CD4-positive, alpha-beta T cell (primary cell): ENCODE measurements at places on chromosomes 1 and 21.
A peak's percentile ranks its signal among the peaks of the same experiment; 100 is the strongest.

- DNase-seq: no peak
Measured at GRCh38 chr1:93919780-93920179, 10.6 kb upstream of the GCLM start.

DNA sequence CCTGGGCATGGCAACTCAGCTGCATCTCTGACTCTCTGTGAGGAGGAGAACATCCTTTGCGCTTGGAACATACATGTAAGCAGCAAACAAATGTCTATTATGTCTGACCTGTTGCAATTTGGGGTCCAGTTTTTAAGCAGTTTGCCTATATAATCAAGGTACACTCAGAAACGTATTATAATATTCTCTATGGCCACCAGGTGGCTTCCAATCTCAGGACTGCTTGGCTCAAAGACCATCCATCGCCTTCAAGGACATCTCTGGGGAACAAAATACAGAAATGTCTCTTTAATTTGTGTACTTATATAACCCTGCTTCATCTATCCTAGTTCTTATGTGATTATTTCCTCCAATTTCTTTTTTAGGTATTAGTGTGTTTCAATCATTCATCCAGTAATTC, 227.2 kb downstream of the OLFM3 start:
- DNase-seq: no peak

DNA sequence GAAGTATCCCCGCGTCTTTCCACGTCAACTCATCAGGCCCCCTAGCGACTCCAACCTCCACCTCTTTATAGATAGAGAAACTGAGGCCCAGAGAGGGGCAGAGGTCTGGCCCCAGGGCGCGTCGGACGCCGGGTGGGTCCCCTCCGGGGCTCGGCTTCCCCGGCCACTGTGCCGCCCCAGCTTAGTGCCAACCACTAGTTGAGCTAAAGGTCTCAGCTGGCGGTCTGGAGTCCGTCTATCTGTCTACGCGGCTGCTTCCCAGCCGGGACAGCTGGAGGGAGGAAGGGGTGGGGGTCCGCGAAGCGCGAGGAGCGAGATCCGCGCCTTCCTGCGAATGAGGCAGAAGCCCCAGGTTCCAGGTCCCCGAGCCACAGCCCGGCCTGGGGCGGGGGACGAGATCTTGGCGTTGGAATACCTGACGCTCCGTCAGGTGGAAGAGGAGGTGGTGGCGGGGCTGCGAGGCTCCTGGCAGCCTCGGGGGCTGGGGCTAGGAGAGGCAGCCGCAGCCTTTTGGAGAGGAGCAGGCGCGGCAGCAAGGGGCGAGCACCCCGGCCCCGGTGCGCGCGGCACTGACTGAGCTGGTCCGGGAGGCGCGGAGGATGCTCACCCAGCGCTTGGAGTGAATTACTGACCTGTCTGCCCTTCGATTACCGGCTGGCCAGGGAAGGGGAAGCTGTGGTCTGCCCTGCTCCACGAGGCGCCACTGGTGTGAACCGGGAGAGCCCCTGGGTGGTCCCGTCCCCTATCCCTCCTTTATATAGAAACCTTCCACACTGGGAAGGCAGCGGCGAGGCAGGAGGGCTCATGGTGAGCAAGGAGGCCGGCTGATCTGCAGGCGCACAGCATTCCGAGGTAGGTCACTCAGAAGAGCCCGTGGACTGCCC, 937 bp downstream of the PODN start:
- no peak for DNase-seq

- DNase-seq: no peak
Measured at GRCh38 chr1:68623700-68624099, 126.8 kb upstream of the DEPDC1 start.

DNA sequence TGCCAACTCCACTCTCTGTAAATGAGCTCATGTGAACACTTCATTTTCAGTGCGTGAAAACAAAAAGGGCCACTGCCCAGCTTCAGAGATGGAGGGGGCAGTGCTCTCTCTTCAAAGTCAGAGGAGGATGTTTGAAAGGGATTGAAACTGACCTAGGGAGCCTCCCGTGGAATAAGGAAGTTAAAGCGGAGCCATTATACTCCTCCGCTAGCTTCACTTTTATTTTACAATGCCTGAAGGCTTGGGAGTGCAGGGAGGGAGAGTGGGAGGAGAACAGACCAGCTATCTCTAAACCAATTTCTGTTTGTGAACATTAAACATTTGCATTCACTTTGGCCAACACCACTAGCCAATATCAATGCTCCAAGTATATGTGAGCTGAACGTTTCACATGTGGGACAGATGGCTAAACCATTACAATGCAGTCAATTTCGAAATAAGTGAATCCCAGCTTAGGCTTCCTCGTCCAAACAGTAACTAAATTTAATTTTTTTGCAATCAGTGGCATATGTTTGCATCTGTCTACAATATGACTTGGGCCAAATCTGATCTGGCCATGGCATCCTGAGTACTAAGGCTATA, 126.9 kb downstream of the ESRRG start:
- DNase-seq: no peak

GRCh38 chr21:45267390-45267760, 20.3 kb downstream of the POFUT2 start:
- DNase-seq: no peak

DNA sequence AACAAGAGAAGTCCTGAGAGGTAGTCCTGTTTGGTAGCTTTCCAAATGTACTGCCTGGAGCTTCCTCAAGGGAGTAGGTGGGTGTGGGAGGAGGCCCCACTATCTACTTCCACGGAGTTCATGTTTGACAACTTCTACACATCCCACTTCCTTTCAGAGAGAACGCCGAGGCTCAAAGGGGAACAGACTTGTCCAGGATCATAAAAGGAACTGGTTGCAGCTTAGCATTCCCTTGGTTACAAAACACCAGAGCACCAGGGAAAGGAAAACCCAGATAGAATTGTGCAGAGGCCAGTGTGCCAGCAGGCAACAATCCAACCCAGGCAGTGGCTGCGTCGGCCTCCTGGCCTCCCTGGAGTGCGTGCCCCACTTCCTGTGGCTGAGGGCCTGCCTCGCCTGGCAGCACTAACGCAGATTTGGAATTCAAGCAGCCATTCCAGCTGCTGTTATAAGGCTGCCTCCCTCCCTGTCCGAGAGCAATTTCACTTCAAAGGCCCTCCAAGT, 4.2 kb upstream of the RAP1GAP start:
- no peak for DNase-seq

DNA sequence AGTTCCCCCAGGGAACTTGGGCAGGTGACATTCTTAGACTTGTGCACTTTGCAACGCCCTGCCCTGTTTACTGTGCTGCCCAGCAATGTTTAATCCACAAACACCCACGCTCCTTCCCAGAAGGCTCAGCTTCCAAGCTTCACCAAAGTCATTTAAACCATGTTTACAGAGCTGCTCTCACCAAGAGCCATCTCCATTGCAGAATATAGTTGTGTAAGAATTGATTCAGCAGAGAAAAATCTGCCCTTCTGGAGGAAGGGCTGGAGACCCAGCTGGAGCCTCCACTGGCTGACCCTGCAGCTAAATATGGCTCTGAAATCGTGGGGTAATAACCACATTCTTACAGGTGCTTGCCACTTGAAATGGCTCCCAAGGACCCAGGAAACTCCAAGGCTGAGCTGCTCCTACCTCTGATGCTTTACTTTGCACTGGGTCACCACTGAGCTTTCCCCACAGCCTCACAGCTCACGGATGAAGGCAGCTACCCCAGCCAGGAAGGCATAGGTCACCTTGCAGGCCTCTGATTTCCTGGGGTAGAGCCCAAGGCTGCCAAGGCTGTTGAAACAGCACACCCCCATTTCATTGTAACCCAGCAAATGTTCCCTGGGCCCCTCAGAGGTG, 8.7 kb downstream of the CAPN2 start:
- no peak for DNase-seq

- DNase-seq: no peak
Measured at GRCh38 chr1:48109390-48110013, 112.3 kb upstream of the TRABD2B start.

- no peak for DNase-seq
Measured at GRCh38 chr1:76278711-76279100, 204.2 kb downstream of the ST6GALNAC3 start.

DNA sequence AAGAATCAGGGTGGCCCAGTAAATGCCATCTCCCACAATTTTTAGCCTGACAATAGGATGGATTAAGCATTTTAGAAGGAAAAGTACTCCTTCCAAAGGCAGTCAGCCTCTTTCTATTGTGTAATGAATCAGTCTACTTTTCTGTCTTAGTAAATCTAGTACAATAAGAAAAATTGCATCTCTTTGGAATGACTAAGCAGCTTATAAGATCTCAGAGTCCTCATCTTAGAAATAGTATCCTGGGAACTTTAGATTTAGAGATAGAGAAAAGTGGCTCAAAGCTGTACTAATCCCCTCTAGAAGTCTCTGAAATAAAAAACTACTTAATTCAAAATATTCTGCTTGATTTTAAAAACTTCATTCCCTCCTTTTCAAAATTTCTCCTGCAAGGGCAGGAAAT, 81.4 kb downstream of the SLC44A5 start:
- no peak for DNase-seq

DNA sequence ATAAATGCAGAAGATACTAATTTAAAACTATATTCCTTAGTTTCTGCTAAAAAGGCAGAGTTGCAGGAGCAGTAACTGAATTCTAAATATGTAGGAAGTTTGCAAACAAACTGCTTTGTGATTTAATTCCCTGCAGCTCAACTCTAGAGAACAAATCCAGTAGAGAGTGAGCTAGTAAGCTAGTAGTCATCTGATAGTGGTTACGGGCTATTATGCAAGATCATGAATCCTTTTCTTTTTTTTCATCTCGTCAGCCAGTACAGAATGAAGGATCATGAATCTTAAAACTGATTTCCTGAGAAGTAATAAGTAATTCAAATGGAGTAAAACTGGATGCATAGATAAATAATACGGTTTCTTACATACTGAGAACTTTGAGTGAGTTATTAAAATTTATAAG, 3.3 kb downstream of the DPH5 start:
- no peak for DNase-seq

GRCh38 chr1:184187097-184187496, 135.6 kb downstream of the TSEN15 start:
- DNase-seq: no peak

DNA sequence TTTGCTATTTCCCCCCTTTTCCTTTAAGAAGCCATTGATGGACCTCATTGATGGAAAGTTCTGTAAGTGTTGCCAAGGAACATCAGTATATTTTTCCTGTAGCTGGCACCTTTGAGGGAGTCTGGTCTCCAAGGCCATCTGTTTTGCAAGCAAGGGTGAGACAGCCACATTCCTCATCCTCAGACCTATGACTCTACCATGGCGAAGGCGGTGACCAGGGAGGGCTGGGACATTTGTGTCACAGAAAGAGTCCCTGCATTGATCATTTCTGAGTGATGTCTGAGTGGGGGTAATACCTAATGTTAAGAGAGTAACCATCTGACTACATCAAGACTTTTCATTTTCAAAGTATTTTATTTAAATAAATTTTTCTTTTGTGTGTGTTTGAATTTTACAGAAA, 35.4 kb downstream of the KIAA0040 start:
- DNase-seq: no peak

DNA sequence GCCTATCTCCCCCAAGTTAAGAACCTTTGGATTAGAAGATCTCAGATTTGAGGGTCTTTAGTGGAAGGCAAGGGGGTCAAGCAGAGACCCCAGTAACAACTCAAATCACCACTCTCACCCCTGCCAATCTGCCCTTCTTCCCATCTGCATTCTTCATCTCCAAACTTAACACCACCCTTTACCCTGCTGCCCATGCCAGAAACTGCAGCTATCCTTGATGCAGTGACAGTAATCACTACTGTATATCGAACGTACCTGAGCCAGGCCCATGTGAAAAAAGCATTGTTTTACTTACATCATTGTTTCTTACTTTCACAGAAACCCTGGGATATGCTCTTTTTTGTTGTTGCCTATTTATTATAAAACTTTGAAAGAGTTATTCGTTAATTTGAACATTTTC, 26.5 kb downstream of the NSUN4 start:
- no peak for DNase-seq

GRCh38 chr1:21168444-21168843, 8.3 kb downstream of the EIF4G3 start:
- no peak for DNase-seq

DNA sequence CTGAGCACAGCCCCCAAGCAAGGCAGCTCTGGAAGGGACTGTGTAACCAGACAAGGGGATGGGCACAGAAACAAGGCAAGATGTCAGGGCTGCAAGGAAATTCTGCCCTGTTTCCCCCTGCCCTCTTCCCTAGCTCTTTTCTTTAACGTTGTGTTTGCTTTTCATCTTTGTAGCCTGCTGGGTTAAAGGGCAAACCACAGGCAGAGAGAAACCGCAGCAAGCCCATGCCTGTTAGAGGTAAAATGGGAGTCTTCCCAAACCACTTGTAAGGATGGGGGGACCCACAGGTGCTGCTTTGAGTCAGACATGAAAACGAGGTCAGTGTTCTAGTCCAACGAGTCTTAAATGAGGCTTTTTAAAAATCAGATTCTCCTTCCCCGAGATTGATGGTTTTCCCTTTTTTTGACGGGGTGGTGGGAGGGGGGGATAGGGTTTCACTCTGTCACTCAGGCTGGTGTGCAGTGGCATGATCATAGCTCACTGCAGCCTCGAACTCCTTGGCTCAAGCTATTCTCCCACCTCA, 13.3 kb downstream of the TGFBR3 start:
- peak; percentile 48 for DNase-seq

DNA sequence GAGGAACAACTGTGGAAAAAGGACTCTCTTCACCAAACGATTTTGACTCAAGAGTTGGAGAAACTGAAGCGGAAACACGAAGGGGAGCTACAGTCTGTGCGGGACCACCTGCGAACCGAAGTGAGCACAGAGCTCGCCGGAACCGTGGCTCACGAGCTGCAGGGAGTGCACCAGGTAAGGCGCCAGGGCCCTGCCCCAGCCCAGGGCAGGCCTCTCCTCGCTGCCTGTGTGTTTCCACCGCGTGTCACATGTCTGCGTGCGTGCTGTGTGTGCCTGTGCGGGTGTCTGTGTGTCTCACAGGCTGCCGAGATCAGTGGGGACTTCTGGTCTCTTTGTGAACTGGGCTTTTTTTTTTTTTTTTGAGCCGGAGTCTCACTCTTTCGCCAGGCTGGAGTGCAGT, 43.0 kb downstream of the PCNT start:
- DNase-seq: no peak
